ENCODE measurements at places on chromosomes 3 and 15.

- DNase-seq: no peak
These were observed 283.0 kb upstream of the VEPH1 start for GRCh38 chr3:157786211-157786610.

- no peak for DNase-seq
These were observed 112.6 kb upstream of the RNF7 start for GRCh38 chr3:141625506-141625905.

GRCh38 chr3:78878789-78879188 is 889.0 kb downstream of the ROBO1 start:
- no peak for DNase-seq

- no peak for DNase-seq
These were observed 301.4 kb upstream of the TGFBR2 start for GRCh38 chr3:30305021-30305420.
